Keratinocyte (primary cell): ENCODE measurements at places on chromosomes 4 and X. TPM values are rescaled to one million over a fixed set of nuclear protein-coding genes. Genes with fewer than 3 reads are reported as not detected.

Gene DKK2
- 0.08 TPM in 1 of 3 replicates, not detected in the others for polyA plus RNA-seq

DNA sequence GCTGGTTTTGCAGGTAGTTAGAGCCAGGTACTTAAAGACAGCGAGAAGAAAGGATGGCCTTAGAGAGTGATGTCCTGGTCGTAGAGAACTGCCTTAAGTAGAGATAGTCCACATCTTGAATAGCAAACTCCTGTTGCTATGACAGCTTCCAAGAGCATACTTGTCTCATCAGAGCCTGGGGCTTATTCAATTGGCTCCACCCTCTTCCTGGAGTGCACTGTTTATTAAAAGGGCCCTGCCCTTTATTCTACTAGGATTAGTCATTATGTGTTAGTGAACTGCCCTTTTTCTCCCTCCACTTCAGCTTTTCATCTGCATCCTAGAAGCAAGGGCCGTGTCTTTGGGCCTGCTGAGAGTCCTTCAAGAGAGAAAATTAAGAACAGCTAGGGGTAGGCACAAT is 94.5 kb upstream of the EOLA2 start:
- DNase-seq: peak; percentile 17

- DNase-seq: no peak
These were observed 183.4 kb downstream of the KIT start for GRCh38 chr4:54840992-54841768.

- DNase-seq: no peak
These were observed 490 bp downstream of the RWDD4 start for GRCh38 chr4:183658362-183659028.

GRCh38 chr4:156473151-156473550 is 498.4 kb downstream of the PDGFC start:
- no peak for DNase-seq
